ENCODE measurements at places on chromosomes 2 and 18.

DNA sequence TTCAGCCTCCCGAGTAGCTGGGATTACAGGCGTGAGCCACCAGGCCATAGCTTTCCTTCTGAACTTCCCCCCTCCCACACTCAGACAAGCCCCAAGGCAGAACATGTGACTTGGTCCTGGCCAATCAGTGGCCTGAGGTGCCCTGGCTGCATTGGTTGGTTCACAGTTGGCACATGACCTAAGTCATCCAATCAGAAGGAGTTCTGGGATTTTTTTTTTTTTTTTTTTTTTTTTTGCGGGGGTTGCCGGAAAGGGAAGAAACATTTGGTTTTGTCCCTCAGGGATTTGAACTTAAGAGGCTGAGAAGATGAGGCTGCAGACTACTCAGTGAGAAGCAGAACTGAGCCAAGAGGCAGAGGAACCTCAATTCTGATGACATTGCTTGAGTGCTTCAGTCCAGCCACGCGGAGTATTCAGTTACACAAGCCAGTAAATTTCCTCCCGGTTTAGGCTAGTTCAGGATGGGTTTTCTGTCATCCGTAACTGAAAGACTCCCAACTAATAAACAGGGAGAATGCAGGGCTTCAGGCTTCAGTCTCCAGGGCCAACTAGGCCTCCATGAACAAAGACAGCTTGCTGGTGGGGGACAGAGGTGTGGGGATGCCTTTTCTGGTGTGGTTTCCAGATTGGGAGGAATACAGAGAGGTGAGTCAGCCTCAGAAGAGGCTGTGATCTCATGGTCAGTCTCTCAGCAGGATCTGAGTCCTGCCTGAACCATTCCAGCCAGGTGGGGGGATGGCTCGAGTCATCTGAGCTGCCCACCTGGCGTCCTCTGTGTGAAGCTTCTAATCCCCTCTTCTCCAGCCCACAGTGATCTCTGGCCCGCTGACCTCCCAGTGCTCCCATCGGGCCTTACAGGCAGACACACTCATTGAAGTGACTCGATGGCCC is 9.2 kb downstream of the PTMA start:
- peak; percentile 25 for DNase-seq

GRCh38 chr2:45588158-45588829 is 22.8 kb downstream of the SRBD1 start:
- DNase-seq = no peak

DNA sequence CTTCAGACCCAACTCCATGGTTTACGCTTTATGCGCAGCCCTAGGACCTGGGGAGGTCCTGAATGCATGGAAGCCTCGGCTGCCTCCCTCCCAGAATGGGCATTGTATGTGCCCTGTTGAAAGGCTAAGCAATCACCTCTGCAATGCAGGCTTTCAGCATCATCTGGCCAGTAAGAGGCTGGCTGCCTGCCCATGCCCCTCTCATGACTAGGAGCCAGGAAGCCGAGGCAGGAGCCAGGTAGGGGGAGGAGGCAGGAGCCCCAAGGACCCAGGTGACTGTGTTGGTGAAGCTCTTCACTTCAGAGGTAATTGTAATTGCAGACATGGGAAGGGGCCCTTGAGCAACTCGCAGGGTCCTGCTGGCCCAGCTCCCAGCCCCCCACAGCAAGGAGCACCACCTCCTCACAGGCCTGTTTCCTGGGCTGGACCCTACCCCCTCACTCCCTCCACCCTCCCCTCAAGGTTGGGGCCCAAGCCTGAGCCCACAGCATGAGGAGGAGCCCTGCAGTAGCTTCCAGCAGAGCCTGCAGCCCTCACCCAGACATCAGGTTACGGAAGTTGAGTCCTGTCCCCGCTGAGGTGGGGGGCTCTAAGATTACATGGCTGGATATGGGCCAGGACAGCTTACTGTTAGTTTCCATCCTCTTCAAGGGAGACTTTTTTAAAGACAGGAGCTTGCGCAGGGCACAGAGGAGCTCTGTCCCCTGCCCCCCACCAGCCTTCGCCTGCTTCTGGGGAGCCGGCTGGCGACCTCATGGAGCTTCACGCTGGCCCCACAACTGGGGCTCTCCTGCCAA is 21.9 kb downstream of the CRACDL start:
- no peak for DNase-seq

- DNase-seq = peak; percentile 5
These were observed 26.8 kb downstream of the MAPK4 start for GRCh38 chr18:50586710-50587109.

DNA sequence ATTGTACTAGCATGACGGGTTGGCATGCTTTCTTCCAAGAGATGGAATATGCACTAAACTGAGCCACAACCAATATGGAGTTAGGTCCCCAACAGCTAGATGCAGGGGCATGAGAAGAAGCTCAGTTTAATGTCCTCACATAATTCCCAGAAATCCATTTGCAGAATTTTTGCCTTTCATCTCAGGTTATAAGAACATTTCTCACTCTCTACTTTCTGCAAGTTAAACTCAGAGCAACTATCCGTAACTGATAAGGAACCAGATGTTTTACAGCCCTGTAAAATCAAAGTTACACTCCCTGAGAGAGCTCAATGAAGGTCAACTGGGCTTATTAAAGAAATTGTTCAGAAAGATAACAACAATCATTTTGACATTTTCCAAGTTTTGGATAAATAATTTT is 30.7 kb downstream of the COPS8 start:
- DNase-seq = no peak

DNA sequence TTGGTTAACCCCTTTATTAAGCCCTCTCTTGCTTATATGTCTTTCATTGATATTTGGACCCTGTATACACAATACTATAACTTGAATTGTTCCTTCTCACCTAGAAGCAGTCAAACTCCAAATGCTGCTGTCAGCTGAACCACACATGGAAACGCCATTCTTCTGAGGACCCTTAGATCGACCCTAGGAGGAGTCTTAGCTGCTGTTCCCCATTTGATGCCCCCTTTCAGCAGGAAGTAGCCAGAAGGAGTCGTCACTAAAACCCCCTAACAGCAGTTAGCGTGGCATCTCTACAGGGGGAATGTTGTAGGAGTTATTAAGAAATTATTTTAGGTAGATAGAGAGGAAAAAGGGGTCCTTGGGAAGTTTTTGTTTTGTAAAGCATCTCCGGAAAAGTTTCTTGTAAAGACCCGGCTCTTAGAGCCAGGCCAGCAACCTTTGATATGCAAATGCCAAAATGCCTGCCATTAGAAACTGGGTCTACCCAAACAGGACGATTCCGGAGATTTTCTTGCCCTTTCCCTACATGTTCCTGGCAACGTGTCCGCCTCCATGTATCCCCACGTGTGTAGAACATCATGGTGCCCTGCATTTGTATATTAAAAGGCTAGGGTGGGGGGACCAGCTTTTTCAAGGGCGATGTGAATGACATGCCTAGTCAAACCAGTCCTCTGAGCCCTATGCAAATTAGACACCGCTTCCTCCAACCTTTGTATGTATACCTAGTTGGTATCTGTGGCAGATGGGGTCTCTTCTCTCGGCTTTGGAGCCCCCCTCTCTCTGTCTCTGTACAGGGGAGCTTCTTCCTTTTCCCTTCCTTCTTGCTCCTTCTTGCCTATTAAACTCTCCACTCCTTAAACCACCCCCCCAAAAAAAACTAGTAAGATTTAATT is 638.4 kb upstream of the POU3F3 start:
- no peak for DNase-seq

GRCh38 chr2:235598532-235599531 is 105.0 kb downstream of the AGAP1 start:
- no peak for DNase-seq

DNA sequence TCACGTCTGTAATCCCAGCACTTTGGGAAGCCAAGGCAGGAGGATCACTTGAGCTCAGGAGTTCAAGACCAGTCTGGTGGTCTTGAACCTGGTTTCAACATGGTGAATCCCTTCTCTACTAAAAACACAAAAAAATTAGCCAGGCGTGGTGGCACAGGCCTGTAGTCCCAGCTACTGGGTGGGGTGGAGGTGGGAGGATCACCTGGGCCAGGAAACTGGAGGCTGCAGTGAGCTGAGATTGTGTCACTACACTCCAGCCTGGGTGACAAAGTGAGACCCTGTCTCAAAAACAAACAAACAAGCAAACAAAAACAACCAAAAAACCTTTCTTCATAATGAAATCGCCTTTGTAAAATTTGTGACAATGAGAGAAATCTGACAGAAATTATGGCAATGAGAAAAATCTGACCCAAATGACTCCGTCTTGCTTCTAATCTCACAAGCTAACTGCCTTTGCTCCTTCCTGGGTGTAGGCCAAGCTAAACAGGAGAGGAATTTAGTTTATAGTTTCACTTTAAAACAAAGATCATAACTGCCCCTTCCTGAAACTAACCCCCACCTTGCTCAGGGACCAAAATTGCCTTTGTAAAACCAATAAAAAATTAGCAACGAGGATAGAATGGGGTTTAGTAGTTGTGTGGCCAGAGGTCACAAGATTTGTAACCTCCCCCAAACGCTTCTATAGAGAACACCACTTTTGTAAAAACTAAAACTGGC is 60.7 kb upstream of the KIF5C start:
- peak; percentile 67 for DNase-seq

GRCh38 chr2:61670591-61671501 is 132.7 kb upstream of the XPO1 start:
- peak; percentile 56 for DNase-seq

GRCh38 chr2:170972296-170973224 is 43.5 kb downstream of the GORASP2 start:
- DNase-seq = no peak

GRCh38 chr2:206289391-206289790 is 14.9 kb downstream of the ZDBF2 start:
- DNase-seq = no peak

- DNase-seq = peak; percentile 93
These were observed 47.3 kb upstream of the NDUFV2 start for GRCh38 chr18:9055185-9055584.

DNA sequence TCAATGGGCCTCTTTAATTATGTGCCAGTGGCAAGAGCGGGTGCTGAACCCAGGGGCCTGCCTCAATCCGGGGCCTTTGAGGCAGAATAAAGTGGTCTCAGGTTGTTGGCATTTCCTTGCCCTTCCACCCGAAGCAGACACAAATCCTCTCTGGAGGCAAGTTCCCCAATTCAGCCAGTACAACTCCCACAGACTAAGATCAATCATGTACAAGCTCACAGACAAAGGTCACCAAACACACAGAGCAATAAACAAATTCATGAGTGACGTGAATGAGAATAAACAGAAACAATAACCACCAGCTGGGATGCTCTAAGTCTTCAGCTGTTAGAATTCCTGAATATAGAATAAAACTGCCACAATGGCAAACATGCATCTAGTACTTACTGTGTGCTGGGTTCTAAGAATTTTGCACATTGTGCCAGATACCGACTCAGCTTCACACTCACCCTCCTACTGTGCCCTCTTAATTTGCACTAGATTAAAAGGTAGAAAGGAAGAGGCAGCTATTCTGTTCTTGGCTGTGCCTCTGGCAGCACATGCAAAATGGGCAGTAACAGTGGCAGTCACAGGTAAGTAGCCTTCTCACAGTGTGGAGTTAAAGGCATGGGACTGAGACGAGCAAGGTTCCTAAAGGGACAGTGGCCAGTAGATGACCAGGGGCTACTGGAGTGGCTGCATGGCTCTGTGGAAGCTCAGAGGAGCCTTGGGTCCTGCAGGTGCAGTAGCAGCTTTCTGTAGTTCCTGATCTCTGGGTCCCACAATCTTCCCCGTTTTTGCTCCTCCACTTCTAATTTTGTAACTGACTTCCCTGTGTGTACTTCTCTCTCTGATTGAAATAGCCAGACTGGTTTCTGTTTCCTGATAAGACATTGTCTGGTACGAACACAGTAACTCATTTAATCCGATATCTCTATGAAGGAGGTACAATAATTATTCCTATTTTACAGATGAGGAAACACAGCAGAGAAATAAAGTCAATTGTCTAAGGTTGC is 34.6 kb upstream of the IL1B start:
- no peak for DNase-seq

DNA sequence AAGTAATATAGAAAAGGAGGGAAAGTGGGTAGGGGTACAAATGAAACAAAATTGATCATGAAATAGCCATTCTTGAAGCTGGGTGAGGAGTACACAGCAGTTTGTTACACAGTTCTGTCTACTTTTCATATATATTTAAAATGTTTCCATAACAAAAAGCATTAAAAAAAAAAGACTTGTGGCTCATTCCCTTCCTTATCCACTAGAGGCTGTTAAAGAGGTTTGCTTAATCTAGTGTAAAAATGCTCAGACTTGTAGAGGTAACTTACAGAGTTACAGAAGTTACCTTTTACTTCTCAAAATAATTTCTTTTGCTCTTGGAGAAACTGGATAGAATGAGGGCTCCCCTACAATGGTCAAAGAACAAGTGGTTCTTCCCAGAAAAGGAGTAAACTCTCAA is 8.1 kb upstream of the WIPF1 start:
- DNase-seq = peak; percentile 67

DNA sequence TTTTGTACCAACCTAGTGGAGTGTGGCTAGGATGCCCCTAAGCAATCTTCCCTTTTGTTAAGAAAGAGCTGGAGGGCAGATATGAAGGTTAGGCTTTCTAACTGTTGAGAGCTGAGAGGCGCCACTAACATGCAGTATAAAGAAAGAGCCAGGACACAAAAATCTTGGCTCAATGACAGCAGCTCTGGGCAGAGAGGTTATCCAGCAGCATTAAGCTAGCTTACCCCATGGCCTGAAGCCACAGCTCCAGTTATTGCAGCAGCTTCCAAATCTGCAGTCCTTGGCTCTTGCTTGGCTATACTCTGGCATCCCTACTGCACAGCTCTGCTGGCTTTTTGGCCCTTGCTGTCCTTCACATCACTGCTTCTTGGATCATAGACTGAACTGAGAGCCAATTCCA is 213.4 kb downstream of the GPD2 start:
- peak; percentile 20 for DNase-seq

DNA sequence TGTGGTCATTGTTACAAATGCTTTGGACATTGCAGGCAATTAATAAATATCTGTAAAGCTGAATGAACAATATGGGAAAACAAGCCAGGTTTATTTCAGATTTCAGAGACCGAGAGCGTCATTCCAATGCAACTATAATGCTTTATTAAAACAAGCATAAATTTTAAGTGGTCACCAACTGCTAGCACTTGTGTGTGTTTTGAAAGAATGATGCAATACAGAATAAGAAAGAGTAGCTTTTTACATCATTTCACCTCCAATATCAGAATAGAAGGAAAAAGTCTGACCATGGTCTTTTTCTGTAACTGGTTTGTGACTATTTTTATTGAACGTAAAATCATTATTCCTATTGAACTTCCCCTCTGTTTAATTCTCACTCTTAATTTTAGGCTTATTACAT is 7.6 kb downstream of the CTAGE1 start:
- no peak for DNase-seq

- no peak for DNase-seq
These were observed 45.5 kb downstream of the CDC42EP3 start for GRCh38 chr2:37625796-37626571.

- no peak for DNase-seq
These were observed 434.9 kb upstream of the MYT1L start for GRCh38 chr2:2765839-2766495.

- peak; percentile 42 for DNase-seq
These were observed 50.0 kb upstream of the PAPOLG start for GRCh38 chr2:60706021-60706420.

- DNase-seq = no peak
These were observed 152.2 kb downstream of the PID1 start for GRCh38 chr2:229118927-229119326.

Data from cardiac fibroblast (primary cell).